ENCODE measurements at places on chromosomes 3 and 15. TPM values are rescaled to one million over a fixed set of nuclear protein-coding genes. Genes with fewer than 3 reads are reported as not detected.
A peak's percentile ranks its signal among the peaks of the same experiment; 100 is the strongest.

GP9 gene
- total RNA-seq, result 3.7 TPM

EPHA3 gene
- total RNA-seq, result not detected

CEP19 gene
- 1.9 TPM for total RNA-seq

PPARG gene
- total RNA-seq, result 0.64 TPM

CNTN4 gene
- total RNA-seq, result not detected

P3H2 gene
- not detected for total RNA-seq

GABRR3 gene
- not detected for total RNA-seq

STX19 gene
- not detected for total RNA-seq

ASB7 gene
- 20.3 TPM for total RNA-seq

MKRN2OS gene
- total RNA-seq, result not detected

MCTP2 gene
- 6.4 TPM for total RNA-seq

- no peak overlapping the region for H3K4me3 ChIP-seq
- no peak overlapping the region for H3K27ac ChIP-seq
- H3K27me3 ChIP-seq, result no peaks in the 10 kb centered on the region
- no peaks in the 10 kb centered on the region for H3K36me3 ChIP-seq
- no peaks in the 10 kb centered on the region for H3K4me1 ChIP-seq
Measured at GRCh38 chr3:73924048-73924447, 299.3 kb upstream of the PDZRN3 start.

- no peak overlapping the region for H3K4me3 ChIP-seq
- no peaks in the 10 kb centered on the region for H3K36me3 ChIP-seq
- no peak overlapping the region for H3K27ac ChIP-seq
- no peaks in the 10 kb centered on the region for H3K4me1 ChIP-seq
- DNase-seq, result no peak
- H3K27me3 ChIP-seq, result no peaks in the 10 kb centered on the region
Measured at GRCh38 chr3:73503781-73504180, 121.0 kb downstream of the PDZRN3 start.

- H3K27me3 ChIP-seq, result peaks cover 17% of the 10 kb centered on the region
- peak; percentile 11 for DNase-seq
- H3K4me3 ChIP-seq, result no peak overlapping the region
- H3K36me3 ChIP-seq, result no peaks in the 10 kb centered on the region
- no peak overlapping the region for H3K27ac ChIP-seq
- peaks cover 6% of the 10 kb centered on the region for H3K4me1 ChIP-seq
Measured at GRCh38 chr3:3798631-3799113, 559 bp upstream of the LRRN1 start.

DNA sequence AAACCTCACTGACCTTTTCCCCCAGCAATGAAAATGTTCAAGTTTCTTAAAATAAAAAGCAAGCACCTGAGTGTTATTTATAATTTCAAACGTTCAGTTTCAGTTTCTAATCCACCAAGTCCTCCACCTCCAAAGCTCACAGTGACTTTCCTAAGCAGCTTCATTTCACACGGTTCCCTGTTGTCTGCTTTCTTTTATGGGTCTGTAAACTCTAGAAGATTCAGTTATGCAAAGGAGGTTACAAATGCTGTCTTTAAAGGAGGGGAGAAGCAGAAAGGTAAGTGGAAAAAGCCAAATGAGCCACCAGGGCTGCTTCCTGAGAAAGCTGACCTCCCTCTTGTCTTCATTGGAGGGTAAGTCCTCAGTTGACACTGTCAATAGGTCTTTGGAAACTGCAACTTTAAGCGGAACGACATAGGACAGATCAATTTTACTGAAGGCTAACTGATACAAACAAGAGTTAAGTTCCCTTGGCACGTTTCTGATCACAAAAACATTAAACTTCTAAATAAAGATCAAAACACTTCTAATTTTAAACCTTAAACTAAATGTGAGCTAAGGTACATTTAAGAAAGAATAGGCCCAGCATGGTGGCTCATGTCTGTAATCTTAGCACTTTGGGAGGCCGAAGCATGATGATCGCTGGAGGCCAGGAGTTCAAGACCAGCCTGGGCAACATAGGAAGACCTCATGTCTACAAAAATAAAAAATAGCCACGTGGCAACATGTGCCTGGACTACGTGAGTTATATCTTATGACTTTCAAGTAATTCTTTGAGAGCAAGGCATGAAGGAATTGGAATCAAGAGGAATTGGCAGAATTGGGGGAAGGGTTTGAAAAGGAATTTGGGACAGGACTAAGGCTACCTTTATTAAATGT lies 151.9 kb upstream of the UBE2E1 start:
- H3K27ac ChIP-seq, result no peak overlapping the region
- no peaks in the 10 kb centered on the region for H3K4me1 ChIP-seq
- no peaks in the 10 kb centered on the region for H3K27me3 ChIP-seq
- DNase-seq, result peak; percentile 32
- no peak overlapping the region for H3K4me3 ChIP-seq

- DNase-seq, result no peak
- H3K27ac ChIP-seq, result no peak overlapping the region
- no peaks in the 10 kb centered on the region for H3K27me3 ChIP-seq
- no peak overlapping the region for H3K4me3 ChIP-seq
- no peaks in the 10 kb centered on the region for H3K4me1 ChIP-seq
Measured at GRCh38 chr15:74413350-74414080, 20.2 kb downstream of the SEMA7A start.

DNA sequence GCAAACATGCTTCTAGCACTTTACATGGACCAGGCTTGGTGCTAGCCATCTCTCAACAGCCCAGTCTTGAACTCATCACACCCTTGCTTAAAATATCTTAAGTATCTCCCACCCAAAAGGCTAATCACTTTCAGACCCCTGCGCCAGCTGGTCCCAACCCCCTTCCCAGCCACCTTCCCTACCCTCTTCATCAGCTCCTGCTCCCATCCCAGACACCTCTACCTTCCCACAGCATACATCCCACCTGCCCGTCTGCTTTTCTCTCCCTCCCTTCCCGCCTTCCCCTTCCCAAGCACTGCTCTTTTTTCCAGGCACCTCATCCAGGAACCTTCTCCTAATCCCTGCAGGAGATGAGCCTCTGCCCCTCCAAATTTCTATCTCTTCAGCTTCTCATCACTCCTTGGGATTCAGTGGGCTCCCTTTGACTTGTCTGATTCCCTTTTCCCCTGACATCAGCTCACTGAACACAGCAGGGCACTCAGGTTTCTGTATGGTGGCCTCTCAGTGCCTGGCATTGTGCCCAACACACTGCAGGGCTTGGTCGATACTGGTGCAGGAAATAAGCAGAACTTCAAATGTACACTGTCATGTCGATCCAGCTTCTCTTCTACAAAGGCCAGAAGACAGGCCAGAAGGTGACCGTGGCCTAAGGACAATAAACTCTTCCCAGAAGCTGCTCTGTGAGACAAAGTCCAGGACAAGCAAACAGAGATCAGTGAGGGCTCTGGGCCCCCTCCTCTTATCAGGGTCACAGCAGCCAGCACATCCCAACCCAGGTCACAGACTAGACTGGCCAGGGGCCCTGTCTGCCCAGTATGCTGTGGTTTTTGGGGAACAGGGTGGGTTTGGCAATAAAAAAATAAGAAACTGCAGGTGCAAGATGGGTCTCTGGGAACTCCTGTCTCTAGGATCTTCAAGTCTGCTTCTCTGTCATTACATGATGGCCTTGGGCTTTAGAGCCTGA lies 2.2 kb upstream of the ITIH1 start:
- no peak overlapping the region for H3K27ac ChIP-seq
- H3K4me3 ChIP-seq, result no peak overlapping the region
- no peaks in the 10 kb centered on the region for H3K36me3 ChIP-seq
- H3K27me3 ChIP-seq, result no peaks in the 10 kb centered on the region

- H3K4me3 ChIP-seq, result no peak overlapping the region
- no peak overlapping the region for H3K27ac ChIP-seq
- H3K36me3 ChIP-seq, result no peaks in the 10 kb centered on the region
- DNase-seq, result no peak
- H3K4me1 ChIP-seq, result no peaks in the 10 kb centered on the region
- no peaks in the 10 kb centered on the region for H3K27me3 ChIP-seq
Measured at GRCh38 chr3:119608405-119609000, 10.8 kb downstream of the PLA1A start.

DNA sequence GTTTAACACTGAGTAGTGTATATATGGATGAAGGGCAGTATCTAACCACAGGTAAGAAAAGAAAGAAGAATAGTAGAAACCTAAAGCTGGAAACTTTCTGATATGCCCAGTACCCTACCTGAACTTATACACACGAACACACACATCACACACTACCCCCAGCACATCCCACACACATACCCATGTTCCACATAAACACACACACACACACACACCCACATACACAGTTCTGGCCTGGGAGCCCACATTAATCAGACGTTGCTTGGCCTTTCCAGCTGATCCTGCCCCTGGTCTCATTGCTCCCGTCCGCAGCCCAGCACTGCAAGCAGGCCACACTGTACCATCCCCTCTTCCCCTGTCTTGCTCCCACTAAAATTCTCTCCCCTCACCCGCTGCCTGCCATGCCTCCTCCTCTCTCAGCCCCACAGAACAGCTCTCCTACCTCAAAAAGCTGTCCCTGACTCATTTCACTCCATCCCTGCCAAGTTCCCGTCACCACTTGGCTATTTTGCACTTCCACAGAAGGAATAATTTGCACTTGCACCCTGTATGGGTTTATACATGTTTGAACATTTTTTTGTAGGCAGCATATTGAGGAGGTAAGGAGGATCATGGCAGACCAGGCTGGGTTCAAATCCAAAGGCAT lies 185.8 kb upstream of the PPP2R3A start:
- H3K4me3 ChIP-seq, result no peak overlapping the region
- DNase-seq, result no peak
- H3K27me3 ChIP-seq, result no peaks in the 10 kb centered on the region
- no peaks in the 10 kb centered on the region for H3K4me1 ChIP-seq
- H3K27ac ChIP-seq, result no peak overlapping the region
- H3K36me3 ChIP-seq, result no peaks in the 10 kb centered on the region

GRCh38 chr15:79919090-79919748 lies 22.4 kb upstream of the MTHFS start:
- no peaks in the 10 kb centered on the region for H3K27me3 ChIP-seq
- DNase-seq, result no peak
- H3K27ac ChIP-seq, result no peak overlapping the region
- H3K4me1 ChIP-seq, result peaks cover 16% of the 10 kb centered on the region

GRCh38 chr3:64764386-64764929 lies 76.7 kb upstream of the ADAMTS9 start:
- no peak overlapping the region for H3K4me3 ChIP-seq
- DNase-seq, result no peak
- H3K27ac ChIP-seq, result no peak overlapping the region
- H3K27me3 ChIP-seq, result no peaks in the 10 kb centered on the region
- no peaks in the 10 kb centered on the region for H3K4me1 ChIP-seq
- no peaks in the 10 kb centered on the region for H3K36me3 ChIP-seq

DNA sequence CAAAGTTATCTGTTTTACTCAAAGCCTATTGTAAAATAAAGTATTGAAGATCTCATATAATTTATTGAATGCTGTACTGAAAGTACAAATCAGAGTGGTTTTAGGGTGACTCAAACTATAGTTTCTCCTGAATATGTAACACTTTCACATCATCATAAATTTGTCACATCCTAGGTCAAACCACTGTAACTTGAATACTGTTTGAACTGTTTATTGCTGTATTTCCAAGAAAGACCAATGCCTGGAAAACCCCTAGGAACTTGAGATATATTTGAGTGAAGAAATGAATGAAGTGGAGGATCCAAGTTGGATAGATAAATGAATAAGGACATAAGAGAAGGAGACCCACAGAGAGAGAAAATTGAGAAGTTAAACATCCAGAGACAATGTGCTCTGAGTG lies 348.2 kb downstream of the GRM7 start:
- no peak overlapping the region for H3K27ac ChIP-seq
- DNase-seq, result no peak
- no peaks in the 10 kb centered on the region for H3K36me3 ChIP-seq
- no peaks in the 10 kb centered on the region for H3K27me3 ChIP-seq
- no peak overlapping the region for H3K4me3 ChIP-seq

DNA sequence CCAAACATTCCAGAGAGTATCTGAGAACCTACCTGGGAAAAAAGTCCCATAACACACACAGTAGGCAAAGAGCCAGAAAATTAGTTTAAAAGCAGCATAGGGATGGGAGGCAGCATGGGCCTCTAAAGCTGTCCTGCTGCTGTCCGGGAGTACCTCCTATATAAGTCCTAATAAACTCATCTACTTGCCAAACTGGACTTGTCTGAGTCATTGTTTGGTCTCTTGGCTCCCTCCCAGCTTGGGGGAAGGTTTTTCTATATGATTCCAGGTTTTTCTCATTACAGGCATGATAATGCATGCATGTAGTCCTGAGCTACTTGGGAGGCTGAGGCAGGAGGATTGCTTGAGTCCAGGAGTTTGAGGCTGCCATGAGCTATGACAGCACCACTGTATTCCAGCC lies 17.5 kb upstream of the HACD2 start:
- no peak for DNase-seq
- no peaks in the 10 kb centered on the region for H3K27me3 ChIP-seq
- H3K4me3 ChIP-seq, result no peak overlapping the region
- no peak overlapping the region for H3K27ac ChIP-seq

GRCh38 chr15:27796405-27797320 lies 302.5 kb downstream of the OCA2 start:
- H3K27me3 ChIP-seq, result no peaks in the 10 kb centered on the region
- H3K4me1 ChIP-seq, result no peaks in the 10 kb centered on the region
- no peak overlapping the region for H3K4me3 ChIP-seq

GRCh38 chr3:17009826-17010225 lies 125.1 kb downstream of the PLCL2 start:
- no peaks in the 10 kb centered on the region for H3K4me1 ChIP-seq
- peaks cover 34% of the 10 kb centered on the region for H3K36me3 ChIP-seq
- no peak overlapping the region for H3K4me3 ChIP-seq
- DNase-seq, result no peak
- H3K27ac ChIP-seq, result no peak overlapping the region

GRCh38 chr3:138389144-138389601 lies 40.8 kb downstream of the MRAS start:
- no peak for DNase-seq
- H3K4me1 ChIP-seq, result no peaks in the 10 kb centered on the region
- no peak overlapping the region for H3K27ac ChIP-seq
- H3K36me3 ChIP-seq, result no peaks in the 10 kb centered on the region

- H3K4me3 ChIP-seq, result peak overlapping the region; percentile 83
- no peaks in the 10 kb centered on the region for H3K36me3 ChIP-seq
- H3K27ac ChIP-seq, result peak overlapping the region; percentile 53
- peaks cover 25% of the 10 kb centered on the region for H3K4me1 ChIP-seq
Measured at GRCh38 chr3:183427876-183428446, 458 bp downstream of the MCF2L2 start.

Data from CD4-positive, CD25-positive, alpha-beta regulatory T cell (primary cell).